ENCODE measurements at places on chromosomes 5 and 9.

DNA sequence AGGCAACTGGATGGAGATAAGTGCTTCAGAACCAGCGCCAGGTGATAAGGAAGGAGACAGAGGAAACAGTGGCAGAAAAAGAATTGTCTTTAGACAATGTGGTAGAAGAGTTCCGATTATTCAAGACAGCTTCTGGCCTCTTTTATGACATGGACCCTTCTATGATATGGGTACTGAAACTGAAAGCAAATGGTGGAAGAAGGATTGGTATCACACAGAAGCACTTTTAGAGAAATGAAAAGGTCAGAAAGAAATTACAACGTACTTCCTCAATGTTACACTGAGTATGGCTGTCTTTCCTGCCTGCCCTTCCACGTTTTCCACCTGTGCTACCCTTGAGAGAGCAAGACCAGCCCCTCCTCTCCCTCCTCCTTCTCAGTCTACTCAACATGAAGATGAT lies 959.3 kb downstream of the DNAH5 start:
- DNase-seq, result no peak

DNA sequence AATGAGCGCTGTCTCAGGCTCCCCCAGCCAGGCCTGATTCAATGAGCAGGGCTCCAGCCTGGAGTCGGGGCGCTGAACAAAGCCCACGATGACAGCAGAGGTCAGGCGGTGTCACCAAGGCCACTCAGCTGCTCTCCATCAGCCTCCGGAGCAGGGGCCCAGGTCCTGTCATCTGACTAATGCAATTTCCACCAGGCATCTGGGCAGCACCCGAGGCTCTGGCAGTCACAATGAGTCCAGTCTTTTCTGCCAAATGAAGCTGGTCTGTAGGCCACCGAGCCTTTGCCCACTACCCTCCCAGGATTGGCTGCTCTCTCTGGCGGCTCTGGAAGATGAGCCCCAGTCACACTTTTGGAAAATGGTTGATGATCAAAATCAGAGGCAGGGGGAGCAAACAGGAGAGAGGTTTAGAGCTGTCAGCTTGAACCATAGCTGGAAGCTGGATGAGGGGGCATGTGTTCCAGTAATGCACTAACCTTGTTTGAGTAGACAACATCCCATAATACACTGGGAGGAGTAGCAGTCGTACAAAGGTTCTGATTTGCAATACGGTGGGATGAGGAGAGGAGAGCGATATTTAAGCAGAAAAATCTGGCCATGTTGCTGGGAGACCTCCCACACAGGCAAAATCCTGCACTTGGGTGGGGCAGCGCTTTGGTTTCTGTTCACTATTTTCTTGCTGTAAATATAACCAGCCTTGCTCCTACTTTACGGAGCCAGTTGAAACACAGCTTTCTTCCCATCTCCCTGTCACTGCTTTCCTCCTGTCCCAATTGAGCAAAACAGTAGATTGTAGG lies 306.4 kb upstream of the PANK3 start:
- DNase-seq, result no peak

- DNase-seq, result no peak
These were observed 683.3 kb downstream of the MAT2B start for GRCh38 chr5:164188733-164189148.

GRCh38 chr5:144393641-144394435 lies 223.2 kb downstream of the KCTD16 start:
- no peak for DNase-seq

- no peak for DNase-seq
These were observed 3.7 kb upstream of the ENTPD2 start for GRCh38 chr9:137057545-137057944.

DNA sequence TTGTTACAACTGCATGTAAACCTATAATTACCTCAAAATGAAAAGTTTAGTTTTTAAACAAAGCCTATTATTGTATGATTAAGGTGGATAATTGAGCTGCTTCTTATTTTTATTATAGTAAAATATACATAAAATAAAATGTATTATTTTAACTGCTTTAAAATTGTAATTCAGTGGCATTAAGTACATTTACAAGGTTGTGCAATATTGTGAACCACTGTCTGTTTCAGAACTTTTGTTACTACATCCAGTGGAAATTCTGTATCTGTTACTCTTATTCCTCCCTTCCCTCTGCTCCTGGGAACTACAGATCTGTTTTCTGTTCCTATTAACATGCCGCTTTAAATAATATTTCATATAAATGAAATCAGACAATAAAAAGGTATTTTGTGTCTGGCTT lies 37.1 kb downstream of the ITGA1 start:
- DNase-seq, result no peak

GRCh38 chr5:24428345-24428744 lies 216.4 kb downstream of the CDH10 start:
- DNase-seq, result no peak

- no peak for DNase-seq
These were observed 568.7 kb upstream of the ADAMTS16 start for GRCh38 chr5:4571248-4571948.

- DNase-seq, result peak; percentile 8
These were observed 42.6 kb upstream of the GFPT2 start for GRCh38 chr5:180395540-180396274.
